K562 (cell line): ENCODE measurements at places on chromosomes 4 and X.

DNA sequence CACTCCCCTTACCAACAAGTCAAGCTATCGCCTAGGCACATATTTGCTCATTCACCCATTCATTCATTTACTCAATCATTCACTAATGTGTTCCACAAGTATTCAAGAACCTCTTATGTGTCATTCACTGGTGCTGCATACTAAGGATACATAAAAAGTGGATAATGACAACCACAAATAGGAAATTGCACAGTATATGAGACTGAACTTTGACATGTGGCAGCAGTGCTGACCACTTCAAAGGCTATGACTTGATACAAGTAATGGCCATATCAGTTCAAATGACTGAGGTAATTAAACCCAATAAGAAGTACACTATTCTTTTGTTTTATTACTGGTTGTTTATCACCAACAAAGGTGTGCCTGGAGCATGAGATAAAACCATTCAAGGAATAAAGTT lies 282.5 kb downstream of the KLHL13 start:
- DNase-seq = no peak

DNA sequence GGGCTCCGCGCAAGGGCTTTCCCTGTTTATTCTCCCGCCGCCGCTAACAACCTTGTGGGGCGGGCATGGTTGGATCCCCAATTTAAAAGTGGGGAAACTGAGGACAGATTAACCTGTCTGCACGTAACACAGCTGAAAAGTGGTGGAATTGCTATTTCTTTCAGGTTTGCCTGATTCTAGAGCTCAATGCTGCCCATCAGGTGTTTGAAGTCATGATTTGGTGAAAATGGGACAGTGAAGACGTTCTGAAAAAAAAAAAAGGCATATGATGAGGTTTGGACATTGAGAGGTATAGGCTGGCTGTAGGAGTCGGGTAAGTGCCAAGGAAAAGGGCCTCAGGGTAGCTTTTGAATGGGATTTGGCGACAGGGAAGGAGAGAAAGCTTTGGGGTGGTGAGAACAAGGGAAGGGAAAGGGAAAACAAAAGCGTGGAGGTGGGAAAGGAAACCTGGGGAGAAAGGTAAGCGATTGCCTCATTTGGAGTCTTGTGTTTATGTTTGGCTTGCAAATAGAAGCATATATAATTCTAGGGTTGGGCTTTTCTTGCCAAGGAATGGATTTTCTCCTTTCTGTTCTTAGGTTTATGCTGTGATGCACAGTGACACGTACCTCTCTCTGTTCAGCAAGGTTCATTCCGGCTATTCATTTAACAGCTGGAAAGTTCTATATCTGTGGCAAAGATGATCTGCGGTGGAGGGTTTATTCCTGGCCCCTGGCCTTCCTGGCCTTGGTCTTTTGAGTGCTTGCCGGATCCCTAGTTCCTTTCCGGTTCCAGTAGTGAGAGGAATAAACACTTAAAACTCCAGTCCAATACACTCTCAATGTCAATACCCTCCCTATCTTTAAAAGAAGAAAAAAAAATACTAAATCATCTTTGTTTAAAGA lies 2.4 kb upstream of the STIM2 start:
- no peak for DNase-seq

GRCh38 chr4:143230683-143231082 lies 46.0 kb downstream of the USP38 start:
- DNase-seq = no peak

- DNase-seq = peak; percentile 73
Measured at GRCh38 chrX:49174723-49175122, 3.0 kb downstream of the PLP2 start.

- DNase-seq = no peak
Measured at GRCh38 chr4:83317671-83318070, 17.0 kb downstream of the HPSE start.

DNA sequence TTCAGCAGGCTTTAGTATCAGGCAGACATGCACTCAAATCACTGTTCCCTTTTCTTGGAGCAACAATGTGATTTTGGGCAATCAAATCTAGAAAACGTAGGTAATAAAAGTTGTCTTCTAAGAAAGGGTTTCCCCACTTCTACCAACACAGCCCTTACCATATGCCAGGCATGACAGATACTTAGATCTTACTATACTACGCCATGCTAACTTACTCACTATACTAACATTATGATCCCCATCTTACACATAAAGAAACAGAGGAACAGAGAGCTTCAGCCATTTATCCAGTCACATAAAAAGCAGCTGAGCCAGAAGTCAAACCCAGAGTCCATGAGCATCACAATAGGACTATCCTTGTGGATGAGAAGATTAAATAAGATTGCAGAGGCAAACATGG lies 9.2 kb downstream of the TXK start:
- no peak for DNase-seq

- DNase-seq = no peak
Measured at GRCh38 chrX:35351212-35351611, 408.6 kb downstream of the FAM47B start.

- no peak for DNase-seq
Measured at GRCh38 chr4:113289766-113290165, 240.3 kb downstream of the ANK2 start.

GRCh38 chr4:65918872-65919271 lies 248.6 kb upstream of the EPHA5 start:
- DNase-seq = no peak

DNA sequence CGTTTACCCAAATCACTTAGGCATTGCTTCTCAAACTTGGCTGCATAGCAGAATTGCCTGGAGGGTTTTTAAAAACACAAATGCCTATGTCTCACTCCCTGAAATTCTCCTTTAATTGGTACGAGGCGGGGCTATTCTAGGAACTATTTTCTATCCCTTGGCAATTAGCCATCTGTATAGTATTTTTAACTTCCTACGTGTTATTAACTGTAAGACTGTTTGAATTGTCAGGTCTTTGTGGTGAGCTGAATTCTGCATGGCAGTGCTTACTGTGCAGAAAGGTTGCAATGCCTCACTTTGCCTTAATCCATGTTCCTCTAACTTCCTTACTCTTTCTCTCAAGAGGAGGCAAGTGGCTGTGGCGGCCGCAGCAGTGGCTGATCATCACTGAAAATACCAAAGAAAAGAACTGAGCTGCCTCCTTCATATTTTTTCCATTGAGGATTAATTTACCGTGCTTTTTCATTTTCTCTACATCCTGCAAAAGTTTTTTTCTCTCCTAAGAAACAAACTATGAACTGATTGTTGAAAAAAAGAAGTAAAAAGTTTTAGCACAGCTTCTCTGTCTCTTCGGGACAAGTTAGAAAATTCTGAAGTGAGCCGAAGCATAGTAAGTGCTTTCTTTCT lies at the start of gene SHROOM3:
SHROOM3 (plus strand) TSS at position 329 of the 627 bp plus-strand sequence. CDS start 824 bp downstream, outside the sequence.
- no peak for DNase-seq

- DNase-seq = no peak
Measured at GRCh38 chr4:73762409-73762808, 22.0 kb downstream of the CXCL8 start.

- DNase-seq = no peak
Measured at GRCh38 chr4:4727536-4727935, 131.9 kb upstream of the MSX1 start.

- peak; percentile 30 for DNase-seq
Measured at GRCh38 chr4:173264684-173265185, 69.4 kb downstream of the HMGB2 start.

DNA sequence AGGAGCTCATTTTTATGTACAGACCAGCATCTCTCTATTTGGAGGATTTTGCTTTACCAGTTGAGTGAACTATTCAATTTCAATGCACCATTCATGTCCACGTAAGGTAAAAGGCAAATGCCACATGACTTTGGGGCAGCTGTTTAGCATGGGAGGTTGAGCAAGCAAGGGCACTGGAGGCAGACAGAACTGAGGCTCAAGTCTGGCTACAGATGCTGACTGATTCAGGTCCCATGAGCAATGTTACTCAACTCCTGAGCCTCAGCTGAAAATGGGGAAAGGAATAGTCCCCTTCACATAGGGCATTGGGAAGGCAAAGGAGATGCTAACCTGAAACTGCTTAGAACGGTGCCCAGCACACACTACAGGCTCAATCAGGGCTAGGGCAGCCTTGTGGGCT lies 93.0 kb upstream of the MTM1 start:
- DNase-seq = no peak

DNA sequence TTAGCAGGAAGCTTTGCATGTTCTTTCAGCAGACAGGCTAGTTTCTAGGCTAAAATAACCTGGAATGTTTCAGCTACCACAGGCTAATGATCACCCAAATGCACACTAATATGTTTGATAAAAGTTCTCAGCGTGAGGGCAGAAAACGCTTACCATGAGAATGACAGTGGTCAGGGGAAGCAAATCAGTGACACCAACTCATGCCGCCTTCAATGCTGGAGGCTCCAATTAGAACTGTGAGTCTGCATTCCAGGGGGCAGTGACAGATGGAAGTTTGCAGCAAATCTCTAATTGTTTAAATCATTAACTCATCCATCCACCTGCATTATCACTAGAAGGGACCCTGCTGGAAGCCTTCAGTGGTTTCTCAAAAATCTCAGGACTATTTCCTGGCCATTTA lies 43.2 kb downstream of the ANOS1 start:
- DNase-seq = no peak

- DNase-seq = no peak
Measured at GRCh38 chr4:8534129-8534528, 46.1 kb upstream of the GPR78 start.

DNA sequence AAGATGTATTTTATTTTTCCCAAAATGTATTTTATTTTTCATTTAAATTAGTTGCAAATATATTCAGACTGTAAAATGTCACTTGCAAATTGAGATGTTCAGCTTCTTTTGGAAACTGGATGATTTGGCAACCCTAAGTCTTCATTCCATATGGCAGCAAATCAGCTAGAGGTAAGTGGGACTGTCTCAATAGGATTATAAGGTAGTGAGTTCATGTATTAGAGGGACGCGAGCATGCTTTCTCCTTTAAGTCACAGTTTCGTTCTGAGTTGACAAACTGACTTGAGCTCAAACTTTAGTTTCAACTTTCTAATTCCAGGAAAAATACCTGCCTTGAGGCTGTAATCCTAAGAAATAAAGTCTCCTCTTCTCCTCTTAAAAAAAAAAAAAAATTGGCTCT lies 44.2 kb upstream of the TMEM131L start:
- no peak for DNase-seq

GRCh38 chr4:6120361-6120760 lies 80.0 kb downstream of the JAKMIP1 start:
- DNase-seq = no peak

DNA sequence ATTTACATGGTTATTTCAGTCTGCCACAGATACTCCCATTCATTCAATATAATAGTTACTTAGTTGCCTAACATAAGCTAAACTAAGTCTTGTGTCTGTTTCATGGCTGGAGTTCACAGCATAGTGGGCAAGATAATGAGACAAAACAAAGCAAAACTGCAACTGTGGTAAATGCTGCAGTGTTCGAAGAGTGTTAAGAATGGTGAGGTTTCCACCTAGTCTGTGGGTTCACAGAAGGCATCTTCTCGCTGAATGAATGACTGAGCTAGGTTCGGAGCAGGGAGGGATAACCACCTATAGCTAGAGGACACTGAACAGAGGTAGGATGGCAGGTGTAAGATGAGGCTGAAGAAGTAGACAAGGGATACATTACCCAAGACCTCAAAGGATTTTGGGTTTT lies 171.0 kb downstream of the FBXW7 start:
- no peak for DNase-seq

DNA sequence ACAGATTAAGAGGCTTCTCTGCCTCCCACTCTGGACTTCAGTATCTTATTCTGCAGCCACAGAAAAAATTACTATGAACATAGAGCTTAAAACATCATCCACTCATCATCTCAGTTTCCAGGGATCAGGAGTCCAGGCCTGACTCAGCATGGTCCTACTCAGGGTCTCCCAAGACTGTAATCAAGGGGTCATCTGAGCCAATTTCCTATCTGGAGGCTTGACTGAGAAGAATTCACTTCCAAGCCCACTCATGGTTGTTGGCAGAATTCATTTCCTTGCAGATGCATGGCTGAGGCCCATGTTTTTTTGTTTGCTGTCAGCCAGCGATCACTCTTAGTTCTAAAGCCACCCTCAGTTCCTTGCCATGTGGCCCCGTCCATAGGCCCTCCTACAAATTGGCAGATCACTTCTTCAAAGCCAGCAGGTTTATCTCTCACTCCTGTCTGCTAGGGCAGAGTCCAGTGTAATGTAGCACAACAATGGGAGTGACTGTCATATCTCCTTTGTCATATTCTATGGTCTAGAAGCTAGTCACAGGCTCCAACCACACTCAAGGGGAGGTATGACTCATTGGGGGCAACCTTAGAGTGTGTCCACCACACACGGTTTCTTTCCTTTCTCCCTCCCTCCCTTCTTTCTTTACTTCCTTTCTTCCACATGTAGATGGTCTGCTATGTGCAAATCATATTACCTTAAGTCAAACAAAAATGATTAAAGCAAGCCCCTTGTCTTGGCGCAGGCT lies 251.6 kb downstream of the QDPR start:
- no peak for DNase-seq

- DNase-seq = no peak
Measured at GRCh38 chr4:76804096-76804495, 93.8 kb downstream of the SOWAHB start.

- DNase-seq = no peak
Measured at GRCh38 chrX:39212456-39212855, 411.2 kb downstream of the MID1IP1 start.

- no peak for DNase-seq
Measured at GRCh38 chr4:82823062-82823461, 24.5 kb upstream of the SCD5 start.

DNA sequence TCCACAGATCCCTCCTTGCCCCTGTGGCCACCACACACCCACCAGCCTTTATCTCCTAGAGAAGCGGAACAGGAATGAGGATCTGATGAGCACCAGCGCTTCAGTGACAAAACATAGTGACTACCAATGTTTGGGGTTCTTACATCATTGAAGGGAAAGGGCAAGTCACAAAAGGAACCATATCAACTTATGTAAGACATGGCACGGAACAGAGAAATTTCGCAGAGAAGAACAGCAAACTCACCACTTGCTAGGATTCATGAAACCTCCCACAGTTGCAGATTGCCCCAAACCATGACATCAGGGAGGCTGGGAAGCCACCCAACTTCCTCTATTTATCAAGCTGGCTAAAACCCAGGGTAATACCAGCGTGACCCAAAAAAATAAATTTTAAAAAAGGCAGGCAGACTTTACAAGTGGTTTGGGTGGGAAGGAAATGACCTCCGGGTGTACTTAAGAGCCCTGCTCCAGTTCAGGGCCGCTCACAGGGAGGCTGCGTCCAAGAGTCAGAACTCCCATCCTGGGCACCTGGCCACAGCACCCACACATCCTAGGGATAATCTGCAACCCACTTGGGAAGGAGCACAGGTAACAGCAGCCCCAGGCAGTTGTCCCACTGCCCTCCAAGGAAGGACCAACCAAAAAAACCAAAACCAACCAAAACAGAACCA lies 36.0 kb downstream of the ADGRG2 start:
- no peak for DNase-seq

DNA sequence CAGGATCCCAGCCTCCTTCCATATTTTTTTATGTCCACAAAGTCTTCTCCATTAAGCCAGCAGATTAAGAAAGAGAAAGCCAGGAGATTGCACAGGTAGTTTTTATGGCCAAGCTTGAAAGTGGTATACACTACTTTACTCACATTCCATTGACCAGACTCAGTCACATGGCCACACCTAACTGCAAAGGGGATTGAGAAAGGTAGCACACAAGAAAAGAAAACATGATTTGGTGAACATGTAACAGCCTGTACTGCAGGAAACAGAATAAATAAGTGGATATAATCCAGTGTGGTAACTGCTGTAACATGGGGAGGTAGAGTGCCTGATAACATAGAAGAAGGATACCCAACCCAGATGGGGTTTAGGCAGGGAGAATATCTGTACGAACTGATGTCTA lies 43.9 kb downstream of the HOPX start:
- no peak for DNase-seq

- DNase-seq = peak; percentile 16
Measured at GRCh38 chr4:113094802-113095201, 45.3 kb downstream of the ANK2 start.

- no peak for DNase-seq
Measured at GRCh38 chr4:185881430-185881829, 69.4 kb upstream of the SORBS2 start.
